H54 (cell line): ENCODE measurements at places on chromosomes 2 and 18.
A peak's percentile ranks its signal among the peaks of the same experiment; 100 is the strongest.

GRCh38 chr2:30625276-30625675 is 178.2 kb downstream of the LCLAT1 start:
- no peak for DNase-seq

- DNase-seq = no peak
These were observed 67.2 kb upstream of the SP5 start for GRCh38 chr2:170647741-170648436.

DNA sequence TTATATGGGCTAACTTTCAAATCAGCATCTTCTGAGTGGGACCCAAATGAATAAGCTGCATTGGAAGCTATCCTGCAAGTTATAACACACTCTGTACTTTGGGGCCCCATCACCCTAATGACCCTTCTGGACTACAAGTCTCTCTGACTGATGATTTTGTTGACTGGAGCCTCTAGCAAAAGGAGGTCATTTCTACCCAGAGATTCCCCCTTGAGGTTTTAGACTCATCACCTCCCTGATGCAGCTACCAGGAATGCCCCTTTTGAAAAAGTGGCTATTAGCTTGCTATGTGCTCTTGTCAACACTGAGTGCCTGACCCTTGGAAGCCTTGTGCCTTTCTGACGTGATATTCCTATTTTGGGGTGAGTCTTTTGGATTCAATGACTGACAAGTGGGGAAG is 54.5 kb upstream of the NEMP2 start:
- DNase-seq = no peak

- DNase-seq = no peak
These were observed 42.3 kb downstream of the SCN3A start for GRCh38 chr2:165161510-165161909.

DNA sequence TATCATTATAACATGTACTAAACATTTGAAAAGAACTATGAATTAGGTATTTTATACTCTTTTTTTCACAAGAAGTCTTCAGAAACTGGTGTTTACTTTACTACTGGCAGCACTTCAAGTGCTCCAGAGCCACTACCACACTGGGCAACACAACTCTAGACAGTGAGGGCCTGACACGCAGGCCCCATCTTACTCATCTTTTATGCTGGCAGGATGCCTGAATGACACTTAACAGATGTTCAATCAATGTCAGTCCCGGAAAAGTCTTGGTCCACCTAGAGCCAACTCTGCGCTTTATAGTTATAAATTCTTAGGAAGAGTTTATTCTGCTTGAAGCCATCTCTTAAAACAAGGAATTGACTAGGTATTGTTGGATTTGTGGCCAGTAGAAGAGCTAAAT is 8.7 kb upstream of the WIPF1 start:
- DNase-seq = peak; percentile 13

GRCh38 chr18:36366994-36367839 is 69.7 kb downstream of the FHOD3 start:
- DNase-seq = no peak

DNA sequence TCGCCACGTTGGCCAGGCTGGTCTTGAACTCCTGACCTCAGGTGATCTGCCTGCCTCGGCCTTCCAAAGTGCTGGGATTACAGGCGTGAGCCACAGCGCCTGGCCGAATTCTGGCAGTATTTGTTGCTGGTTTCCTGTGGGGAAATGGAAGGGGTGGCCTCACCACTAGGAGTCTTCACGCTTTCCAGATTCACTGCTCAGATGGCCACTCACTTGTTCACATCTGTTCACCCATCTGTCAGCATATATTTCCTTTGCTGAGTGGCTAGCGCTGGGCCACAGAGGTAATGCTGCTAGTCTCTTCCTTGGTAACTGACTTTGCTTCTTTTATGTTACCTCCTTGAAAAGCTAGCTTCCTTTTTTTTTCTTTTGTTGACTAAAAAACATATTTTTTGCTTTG is 27.2 kb downstream of the TMEM177 start:
- no peak for DNase-seq

- DNase-seq = no peak
These were observed 531.7 kb downstream of the DSC3 start for GRCh38 chr18:30510882-30511281.

- no peak for DNase-seq
These were observed 1611.9 kb upstream of the ZEB2 start for GRCh38 chr2:146131785-146132184.

DNA sequence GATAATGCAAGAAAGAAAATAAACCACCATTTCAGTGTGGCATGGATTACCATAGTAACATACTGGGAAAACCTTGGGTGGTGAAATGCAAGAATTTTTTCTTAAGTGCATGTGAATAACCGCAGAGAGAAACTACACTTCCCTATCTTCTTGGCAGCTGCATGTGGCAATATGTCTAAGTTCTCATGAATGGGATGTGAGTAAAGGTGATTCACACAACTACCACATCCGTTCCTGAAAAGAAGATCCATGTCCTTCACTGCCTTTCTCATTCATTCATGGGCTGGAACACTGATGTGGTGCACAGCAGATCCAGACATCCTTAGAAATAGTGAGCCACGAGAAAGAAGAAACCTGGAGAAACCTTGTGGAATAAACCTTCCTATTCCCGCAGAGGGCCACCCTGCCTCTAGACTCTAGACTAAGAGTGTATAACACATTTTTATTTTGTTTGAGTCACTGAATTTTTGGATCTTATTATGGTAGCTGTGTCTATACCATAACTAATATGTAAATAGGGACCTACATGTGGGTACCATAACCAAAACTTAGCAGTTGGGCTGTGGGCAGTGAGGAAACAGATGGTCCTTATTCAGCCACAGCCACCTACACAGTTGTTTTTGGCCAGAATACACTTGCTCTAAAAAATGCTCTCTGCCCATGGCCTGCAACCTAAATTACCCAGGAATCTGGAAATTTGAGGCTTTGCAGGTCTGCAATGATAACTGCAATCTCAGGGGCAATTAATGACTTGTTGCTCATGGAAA is 573.3 kb downstream of the LRP1B start:
- peak; percentile 5 for DNase-seq

- DNase-seq = no peak
These were observed 32.7 kb downstream of the ARHGAP25 start for GRCh38 chr2:68767031-68767961.

GRCh38 chr2:26270373-26270772 is 25.6 kb downstream of the HADHB start:
- DNase-seq = no peak

GRCh38 chr2:46780801-46781445 is 134.7 kb downstream of the MCFD2 start:
- DNase-seq = no peak

DNA sequence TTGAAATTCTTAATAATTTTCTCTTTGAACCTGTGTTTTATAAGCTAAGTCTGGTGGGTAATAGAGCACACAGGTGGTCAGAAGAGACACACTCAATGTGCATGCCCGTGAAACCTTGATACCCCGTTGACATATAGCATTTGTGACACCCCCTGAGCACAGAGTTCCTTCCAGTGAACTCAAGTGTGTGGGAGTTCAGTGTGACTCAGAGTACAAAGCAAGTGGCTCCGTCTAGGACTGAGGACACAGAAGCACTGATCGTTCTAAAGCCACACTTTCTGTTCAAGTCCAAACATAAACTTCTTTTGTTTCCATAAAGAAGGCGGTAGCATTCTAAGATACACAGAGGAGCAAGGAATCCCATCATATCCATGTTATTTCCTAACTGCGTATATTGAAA is 523.6 kb downstream of the PID1 start:
- no peak for DNase-seq

GRCh38 chr18:27763341-27763740 is 413.6 kb downstream of the CDH2 start:
- DNase-seq = no peak

GRCh38 chr2:15908371-15908770 is 32.0 kb upstream of the MYCN start:
- DNase-seq = no peak

- no peak for DNase-seq
These were observed 48.9 kb downstream of the PARD6G start for GRCh38 chr18:80198391-80198790.

DNA sequence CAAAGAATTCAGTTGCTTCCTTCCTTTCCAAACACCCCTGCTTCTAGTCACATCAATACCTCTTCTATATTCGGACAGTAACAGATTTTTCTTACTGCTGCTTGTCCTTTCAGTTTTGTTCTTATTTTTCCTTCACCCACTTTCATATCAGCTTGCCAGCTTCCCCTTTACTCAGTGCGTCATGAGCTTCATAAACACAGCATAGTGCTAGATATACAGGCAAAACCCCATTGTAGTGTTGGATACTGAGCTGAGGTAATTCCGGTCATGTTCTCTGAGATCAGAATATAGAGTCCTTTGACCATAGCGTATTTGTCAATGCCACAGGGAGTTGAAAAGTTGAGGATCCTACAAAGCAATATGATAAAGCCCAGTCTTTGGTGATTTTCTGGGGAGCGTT is 2.4 kb downstream of the FARP2 start:
- no peak for DNase-seq

GRCh38 chr18:12766986-12767433 is 64.2 kb downstream of the PSMG2 start:
- DNase-seq = no peak

GRCh38 chr2:152047824-152048471 is 50.9 kb downstream of the CACNB4 start:
- no peak for DNase-seq

- no peak for DNase-seq
These were observed 3.4 kb downstream of the SGPP2 start for GRCh38 chr2:222427646-222428301.

DNA sequence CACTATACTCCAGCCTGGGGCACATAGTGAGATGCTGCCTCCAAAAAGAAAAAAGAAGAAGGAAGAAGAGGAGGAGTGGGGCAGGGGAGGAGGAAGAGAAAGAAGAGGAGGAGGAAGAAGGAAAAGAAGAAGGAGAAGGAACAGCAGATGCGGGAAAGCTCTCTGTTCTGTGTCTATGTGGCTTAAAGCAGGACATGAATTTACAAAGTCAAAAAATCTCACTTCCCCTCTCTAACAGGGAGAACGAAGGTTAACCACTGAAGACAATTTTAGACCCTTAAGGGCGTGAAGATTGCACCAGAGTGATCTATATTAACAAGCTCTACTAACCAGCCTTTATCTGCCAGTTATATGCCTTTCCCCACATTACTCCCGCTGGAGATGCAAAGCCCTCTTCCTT is 258.9 kb downstream of the METTL4 start:
- DNase-seq = no peak

DNA sequence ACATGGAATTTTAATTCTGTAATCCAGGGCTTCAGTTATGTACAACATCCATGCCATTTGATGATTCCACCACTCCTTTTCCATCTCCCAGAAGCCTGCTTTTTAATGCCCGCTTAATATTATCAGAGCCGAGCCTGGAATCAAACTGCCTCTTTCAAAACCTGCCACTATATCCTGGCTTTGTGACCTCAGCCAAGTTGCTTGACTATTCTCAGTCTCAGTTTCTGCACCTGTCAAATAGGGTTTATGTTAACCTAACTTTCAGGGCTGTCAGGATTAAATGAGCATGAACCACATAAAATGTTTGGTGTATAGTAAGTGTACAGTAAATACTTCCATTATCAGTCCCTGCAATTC is 108.7 kb downstream of the XRCC5 start:
- no peak for DNase-seq

GRCh38 chr18:62867534-62867933 is 152.2 kb downstream of the PHLPP1 start:
- DNase-seq = no peak

- no peak for DNase-seq
These were observed 955.4 kb upstream of the POU3F3 start for GRCh38 chr2:103898561-103898960.

GRCh38 chr2:167508709-167509108 is 620.4 kb downstream of the XIRP2 start:
- no peak for DNase-seq

DNA sequence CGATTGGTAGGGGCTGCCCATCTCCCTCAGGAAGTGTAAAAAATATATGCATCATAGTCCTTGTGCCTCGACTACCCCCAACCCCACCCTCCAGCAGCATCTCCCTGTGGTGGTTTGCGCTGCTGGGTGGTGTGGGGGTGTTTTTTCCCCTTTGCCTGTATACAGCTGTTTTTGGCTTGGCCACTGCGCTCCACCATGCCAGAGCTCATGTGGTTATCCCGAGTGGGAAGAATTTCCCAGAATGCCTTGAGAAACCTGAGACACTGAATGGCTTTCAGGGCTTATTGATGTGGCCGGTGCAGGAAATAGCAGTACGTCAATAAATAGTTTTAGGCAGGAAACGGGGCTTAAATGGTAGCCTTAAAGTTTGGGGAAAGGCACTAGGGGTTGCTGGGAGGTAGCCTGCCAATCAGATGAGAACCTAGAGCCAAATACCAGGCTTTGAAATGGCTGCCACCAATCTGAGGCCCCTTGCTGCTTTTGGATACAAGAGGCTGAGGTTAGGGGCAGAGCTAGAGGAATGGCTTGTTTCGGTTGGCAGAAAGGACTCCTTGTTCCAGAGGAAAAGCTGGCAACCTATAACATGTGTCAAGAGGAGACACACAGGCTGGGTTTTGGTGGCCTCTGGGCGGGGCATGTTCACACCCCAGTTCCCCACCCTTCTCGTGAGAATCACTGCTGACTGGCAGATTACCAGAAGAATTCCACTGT is 144.1 kb downstream of the SMAD7 start:
- no peak for DNase-seq

DNA sequence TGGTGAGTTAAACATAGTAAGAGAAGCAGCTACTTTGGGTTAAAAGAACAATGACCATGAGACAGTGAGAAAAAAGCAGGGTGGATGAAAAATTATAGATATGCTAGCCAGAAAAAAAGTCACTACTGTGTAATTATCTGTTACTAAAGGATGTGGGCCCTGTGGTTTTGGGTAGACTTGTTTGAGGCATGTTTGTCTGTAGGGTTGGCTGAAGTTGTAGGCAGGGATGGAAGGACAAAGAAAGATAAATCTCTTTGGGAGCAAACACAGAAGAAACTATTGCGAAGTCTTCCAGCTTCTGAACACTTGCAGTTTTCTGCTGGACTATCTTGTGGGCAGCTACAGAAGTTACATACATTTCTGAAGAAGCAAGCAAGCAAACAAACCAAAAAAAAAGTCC is 28.2 kb downstream of the RND3 start:
- DNase-seq = no peak

- DNase-seq = no peak
These were observed 120.4 kb downstream of the PDE11A start for GRCh38 chr2:177952151-177952550.

GRCh38 chr2:237060534-237061312 is 25.0 kb upstream of the COPS8 start:
- DNase-seq = peak; percentile 63

- no peak for DNase-seq
These were observed 196.1 kb downstream of the BABAM2 start for GRCh38 chr2:28086611-28087010.

DNA sequence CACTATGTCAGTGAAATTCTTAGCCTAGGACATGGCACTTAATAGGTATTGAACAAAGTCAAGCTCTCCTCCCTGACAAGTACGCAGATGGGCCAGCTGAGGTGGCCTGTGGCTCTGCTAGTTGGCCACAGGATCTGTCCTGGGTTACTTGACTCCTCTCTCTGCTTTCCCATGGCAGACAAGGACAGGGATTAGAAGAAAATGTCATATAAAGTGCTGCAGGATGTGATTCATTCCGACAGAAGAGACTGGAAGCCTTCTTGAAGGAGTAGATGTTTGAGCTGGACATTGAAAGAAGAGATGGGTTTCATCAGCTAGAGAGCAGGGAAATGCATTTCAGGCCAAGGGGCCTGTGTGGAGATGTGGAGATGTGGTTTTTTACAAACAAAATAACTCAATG is 46.7 kb downstream of the SMAD7 start:
- DNase-seq = no peak
